T47D (cell line): ENCODE measurements at places on chromosomes 5 and 9.

GRCh38 chr9:5552301-5552700 lies 42.0 kb downstream of the PDCD1LG2 start:
- no peak for DNase-seq

DNA sequence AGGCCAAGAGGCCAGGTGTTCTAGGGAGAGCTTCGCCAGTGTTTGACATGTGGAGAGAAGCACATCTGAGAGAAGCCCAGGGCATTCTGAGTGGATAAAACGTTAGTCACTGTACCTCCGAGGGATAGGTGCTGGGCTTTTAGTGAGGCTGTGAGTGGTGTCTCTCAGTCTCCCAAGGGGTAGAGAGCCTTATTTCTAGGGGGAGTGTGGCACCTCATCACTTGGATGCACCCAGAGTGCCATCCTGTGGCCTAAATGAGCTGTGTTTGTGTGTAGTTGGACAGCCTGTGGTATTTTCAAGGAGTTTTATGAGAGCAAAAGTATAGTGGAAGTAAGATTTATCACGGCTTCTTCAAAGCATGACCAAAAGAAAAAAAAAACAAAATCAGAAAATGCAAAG lies 1046.9 kb upstream of the WWC1 start:
- DNase-seq, result no peak

- no peak for DNase-seq
Measured at GRCh38 chr5:5046680-5047502, 93.2 kb upstream of the ADAMTS16 start.

DNA sequence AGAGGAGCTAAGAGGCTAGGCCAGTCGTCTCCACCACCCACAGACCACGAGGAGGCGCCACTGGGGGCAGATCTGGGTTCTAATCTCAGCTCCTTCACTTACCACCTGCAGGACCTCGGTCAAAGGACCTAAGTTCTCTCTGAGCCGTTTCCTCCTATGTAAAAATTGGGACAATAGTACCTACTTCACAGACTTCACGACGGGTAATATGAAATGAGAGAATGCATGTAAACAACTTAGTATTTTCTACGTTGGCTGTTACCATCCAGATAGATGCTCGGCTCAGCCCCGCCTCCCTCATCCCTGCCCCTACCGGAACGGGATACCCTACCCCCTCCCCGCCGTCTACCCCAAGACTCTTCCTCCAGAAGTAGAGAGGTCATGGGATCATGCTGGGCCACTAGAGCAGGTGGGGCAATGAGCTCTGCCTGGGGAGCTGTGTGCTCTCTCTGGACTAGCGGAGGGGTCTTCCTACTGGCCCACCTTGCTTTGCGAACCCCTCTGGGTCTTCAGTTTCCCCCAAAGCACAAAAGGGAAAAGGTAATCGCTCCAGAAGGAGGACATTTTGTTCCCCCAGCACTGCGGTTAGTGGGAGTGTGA lies 541 bp downstream of the GNPDA1 start:
- DNase-seq, result no peak

GRCh38 chr5:75265731-75266130 lies 29.1 kb upstream of the ANKRD31 start:
- DNase-seq, result peak; percentile 52

DNA sequence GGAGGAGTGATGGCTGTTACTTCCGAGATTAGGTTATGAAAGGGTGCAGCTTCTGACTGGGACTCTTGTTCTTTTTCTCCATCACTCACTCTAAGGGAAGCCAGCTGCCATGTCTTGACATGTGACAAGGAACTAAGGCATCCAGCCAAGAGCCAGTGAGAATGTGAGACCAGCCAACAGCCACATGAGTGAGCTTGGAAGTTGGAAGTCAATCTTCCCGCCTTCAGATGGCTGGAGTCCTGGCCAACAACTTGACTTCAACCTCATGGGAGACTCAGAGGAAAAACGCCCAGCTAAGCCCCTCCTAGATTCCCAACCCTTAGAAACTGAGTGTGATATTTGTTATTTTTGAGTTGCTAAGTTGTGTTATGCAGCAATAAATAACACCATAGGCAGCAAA lies 201.1 kb downstream of the SNX18 start:
- DNase-seq, result no peak

DNA sequence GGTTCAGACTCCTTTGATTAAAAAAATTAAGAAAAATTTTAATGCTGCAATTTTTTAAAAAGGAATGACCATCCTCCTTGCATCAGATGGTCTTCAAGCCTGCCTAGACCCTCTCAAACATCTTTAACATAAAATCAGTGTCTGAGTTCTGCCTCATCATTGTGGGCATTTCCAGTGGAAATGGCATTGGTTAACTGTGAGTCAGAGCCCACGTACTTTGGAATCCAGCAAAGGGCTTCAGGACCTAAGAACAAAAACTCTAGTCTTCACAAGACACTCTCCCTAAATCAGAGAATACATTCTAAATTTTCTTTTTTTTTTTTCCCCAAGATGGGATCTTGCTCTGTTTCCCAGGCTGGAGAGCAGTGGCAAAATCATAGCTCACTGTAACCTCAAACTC lies 9.4 kb upstream of the C5orf15 start:
- DNase-seq, result no peak

GRCh38 chr9:130106860-130107233 lies 53.1 kb downstream of the GPR107 start:
- DNase-seq, result no peak

DNA sequence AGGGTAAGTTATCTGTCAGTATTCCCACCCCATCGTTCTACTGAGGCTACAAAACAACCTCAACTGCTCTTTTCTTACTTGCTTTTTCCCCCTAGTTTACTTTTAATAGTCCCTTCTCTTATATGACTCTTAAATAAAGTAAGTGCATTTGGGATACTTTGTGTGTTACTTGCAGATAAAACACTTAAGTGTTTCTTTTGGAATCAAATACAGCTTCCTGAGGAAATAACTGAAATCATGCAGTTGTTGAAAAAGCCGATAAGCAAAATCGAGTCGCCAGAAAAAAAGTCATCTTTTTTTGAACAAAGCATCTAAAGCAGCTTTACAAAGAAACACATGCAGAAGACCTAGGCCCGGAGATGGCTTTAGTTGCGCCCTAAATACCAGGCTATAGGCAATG lies 53.5 kb upstream of the EPB41L4A start:
- DNase-seq, result no peak

GRCh38 chr9:91302831-91303230 lies 58.9 kb downstream of the AUH start:
- DNase-seq, result peak; percentile 23

- no peak for DNase-seq
Measured at GRCh38 chr5:113512341-113512740, 1.2 kb upstream of the YTHDC2 start.

DNA sequence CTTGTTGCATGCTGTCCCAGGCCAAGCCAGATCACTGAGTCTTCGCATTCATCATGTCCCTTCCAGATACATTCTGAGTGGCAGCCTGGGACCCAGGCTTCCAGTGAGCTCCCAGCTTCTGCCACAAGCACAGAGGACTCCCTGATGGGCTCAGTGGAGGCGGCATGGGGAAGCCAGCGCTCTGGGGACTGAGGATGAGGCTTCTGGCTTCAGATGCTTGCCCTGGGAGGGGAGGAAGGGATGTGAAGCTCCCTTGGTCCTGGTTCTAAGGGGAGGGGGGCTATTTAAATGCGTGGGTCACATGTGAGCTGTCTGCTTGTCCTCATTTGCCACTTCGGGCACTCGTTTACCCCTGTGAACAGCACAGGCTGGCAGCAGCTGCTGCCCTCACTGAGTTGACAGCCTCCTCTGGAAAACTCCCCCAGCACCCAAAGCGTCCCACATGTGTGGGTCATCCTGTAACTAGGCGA lies 174.0 kb downstream of the NR3C1 start:
- no peak for DNase-seq

DNA sequence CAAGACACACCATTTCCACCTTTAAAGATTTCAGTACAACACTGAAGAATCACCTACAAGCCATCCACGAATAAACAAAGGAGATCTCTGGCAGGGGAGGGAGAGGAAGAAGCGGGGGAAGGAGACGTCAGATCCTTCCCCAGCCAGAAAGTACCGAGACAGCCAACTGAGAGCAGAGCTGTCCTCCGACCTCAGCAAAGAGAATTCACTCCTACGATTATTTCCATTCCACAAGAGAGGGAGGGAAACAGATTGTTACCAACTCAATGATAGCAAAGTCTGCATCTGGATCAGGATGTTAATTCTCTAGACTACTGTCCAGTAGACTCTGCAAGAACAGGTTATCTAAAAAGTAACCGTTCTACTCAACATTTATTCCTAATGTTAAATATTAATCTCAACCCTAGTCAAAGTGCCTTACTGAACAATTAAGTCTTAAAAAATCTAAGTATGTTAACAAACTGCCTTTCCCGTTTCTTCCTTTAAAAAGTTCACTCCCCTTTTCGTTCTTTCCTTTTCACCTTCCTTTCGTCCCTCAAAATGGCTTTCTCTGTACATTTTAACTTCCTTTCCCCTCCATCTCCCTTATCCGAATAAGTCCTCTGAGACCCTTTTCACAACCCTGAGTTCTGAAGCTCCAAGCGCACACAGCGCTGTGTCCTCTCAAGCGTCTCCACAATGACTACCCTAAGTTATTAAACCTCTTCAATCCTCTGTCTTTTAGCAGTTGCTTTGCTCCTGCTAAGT lies 1.4 kb downstream of the CHD1 start:
- DNase-seq, result peak; percentile 56

DNA sequence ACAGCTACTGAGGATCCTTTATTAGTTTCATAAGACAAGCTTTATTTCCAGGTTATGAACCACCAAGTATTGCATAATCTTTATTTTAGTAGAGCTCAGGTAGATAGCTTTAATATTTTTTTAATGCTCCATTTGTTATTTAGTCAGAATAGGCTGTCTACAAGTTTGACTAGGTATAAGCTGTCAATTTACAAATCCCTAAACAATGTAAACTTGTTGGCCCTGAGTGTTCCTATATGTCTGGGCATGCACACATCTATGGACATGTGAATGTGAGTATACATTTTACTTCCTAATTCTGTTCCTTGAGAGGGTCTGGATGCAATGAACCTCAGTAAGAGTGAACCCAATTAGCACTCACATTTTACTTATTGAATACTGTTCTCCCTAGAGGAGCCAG lies 722.2 kb upstream of the PTPRD start:
- no peak for DNase-seq

DNA sequence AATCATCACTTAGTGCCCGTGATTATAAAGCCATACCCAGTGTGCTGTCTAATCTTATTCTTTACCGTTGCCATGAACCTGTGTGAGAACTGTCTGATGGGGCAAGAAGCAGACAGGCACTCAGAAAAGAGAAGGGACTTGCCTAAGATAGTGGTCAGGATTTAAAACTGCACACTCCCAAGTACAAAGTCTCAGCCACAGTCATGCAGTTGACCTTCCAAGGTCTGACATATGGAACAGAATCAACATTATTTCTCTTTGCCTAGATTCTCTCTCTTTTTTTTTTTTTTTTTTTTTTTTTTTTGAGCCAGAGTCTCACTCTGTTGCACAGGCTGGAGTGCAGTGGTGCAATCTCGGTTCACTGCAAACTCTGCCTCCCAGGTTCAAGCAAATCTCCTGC lies 1.9 kb upstream of the PPP2CA start:
- DNase-seq, result no peak

DNA sequence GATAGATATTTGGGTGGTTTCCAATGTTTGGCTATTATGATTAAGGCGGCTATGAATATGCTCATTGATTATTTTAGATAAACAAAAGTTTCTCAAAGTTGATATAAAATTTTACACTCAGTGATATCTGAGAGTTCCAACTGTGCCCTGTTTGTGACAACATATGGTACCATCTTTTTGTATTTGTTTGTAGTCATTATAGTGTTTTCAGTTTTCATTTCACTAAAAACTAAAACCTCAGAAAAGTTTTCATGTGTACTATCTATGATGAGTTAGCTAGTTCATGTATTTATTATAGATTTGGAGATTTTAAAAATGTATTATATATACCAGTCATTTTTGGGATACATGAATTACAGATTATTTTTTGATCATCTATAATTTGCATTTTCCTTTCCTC lies 1111.4 kb downstream of the CDH18 start:
- DNase-seq, result no peak

DNA sequence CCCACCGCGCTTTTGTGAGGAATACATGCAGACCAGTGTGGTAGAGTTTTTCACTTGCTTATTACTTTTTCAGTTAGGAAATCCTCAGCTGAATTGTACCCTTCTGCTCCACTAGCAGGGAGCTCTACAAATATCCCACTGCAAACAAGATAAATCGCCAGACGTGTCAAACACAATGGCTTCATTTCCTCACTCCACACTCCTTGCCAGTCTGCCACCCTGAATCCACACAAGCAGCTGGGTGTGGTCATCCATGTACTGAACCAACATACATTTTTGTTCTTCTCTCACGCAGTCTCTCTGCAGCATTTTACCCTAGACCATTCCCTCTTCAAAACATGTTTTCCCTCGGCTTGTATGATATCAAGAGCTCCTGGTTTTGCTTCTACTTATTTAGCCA lies 3.7 kb upstream of the ROR2 start:
- DNase-seq, result no peak

DNA sequence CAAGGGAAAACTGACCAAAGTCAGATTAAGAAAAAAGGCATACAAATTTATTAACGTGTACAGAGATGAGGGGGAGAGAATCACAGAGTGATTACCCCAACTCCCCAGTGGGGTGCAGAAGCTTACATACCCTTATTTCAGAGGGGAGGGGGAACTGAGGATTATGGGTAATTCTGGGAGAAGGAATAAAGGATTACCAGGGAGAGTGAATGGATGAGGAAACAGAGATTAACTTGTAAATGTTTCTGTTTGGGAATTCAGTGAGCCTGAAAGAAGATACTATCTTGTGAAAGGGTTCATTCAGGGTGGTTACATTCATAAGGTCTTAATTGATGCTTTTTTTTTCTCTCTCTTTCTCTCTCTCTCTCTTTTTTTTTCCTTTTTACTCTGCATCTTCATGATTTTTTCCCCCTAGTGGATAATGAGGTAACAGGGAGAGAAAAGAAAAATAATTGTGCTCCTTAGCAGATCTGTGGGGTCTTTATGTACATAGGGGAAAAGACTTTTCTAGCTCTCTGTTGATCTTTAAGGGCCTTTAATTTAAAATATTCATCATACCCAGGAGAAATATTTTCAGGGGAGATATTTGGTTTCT lies 49.4 kb downstream of the TARS1 start:
- DNase-seq, result no peak
